ENCODE measurements at places on chromosomes 12 and 14.
A peak's percentile ranks its signal among the peaks of the same experiment; 100 is the strongest.

GRCh38 chr14:71579331-71579730, 352.9 kb upstream of the RGS6 start:
- DNase-seq: no peak

GRCh38 chr14:99821519-99822508, 28.6 kb downstream of the EML1 start:
- no peak for DNase-seq

- no peak for DNase-seq
Measured at GRCh38 chr12:107442326-107442987, 243.1 kb upstream of the PWP1 start.

GRCh38 chr12:132239796-132240668, 89.4 kb downstream of the GALNT9 start:
- DNase-seq: no peak

- DNase-seq: peak; percentile 24
Measured at GRCh38 chr12:117134059-117134458, 34.8 kb upstream of the TESC start.

Measured in CD4-positive, alpha-beta T cell treated with Interferon gamma for 1 hour (primary cell).